Epithelial cell of umbilical artery (primary cell): ENCODE measurements at places on chromosomes 7 and 10. TPM values are rescaled to one million over a fixed set of nuclear protein-coding genes. Genes with fewer than 3 reads are reported as not detected.

The RAMP3 gene
- total RNA-seq, result not detected in 2 replicates

The PRKCQ gene
- total RNA-seq, result 0.65 and 2.1 TPM in 2 replicates

The CNPY1 gene
- not detected in 2 replicates for total RNA-seq

The MACROH2A2 gene
- total RNA-seq, result 0.65 and 1.4 TPM in 2 replicates

The ATG9B gene
- not detected in 2 replicates for total RNA-seq
